Mesenchymal stem cell (in vitro differentiated cells and primary cell): ENCODE measurements at places on chromosomes 6 and 20.

DNA sequence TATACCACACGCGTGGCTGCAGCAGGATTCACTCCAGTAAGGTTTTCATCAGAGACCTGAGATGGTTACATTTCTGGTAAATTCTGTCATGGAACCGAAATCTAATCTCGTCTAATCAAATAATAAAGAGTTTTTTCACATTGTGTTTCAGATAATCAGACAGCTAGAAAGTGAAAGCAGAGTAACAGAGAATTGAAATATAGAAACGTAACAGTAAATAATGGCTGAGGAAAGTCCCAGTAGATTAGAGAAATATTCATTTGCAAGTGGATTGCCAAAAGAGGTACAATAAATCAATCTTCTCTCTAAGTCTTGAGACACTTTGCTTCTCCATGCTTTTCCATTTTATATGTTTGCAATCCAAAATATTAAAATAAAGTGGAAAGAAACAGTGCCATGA, 42.4 kb downstream of the PKHD1 start:
- no peak for DNase-seq

- DNase-seq, result peak; percentile 47
These were observed 4.8 kb upstream of the SRSF12 start for GRCh38 chr6:89122625-89123024.

DNA sequence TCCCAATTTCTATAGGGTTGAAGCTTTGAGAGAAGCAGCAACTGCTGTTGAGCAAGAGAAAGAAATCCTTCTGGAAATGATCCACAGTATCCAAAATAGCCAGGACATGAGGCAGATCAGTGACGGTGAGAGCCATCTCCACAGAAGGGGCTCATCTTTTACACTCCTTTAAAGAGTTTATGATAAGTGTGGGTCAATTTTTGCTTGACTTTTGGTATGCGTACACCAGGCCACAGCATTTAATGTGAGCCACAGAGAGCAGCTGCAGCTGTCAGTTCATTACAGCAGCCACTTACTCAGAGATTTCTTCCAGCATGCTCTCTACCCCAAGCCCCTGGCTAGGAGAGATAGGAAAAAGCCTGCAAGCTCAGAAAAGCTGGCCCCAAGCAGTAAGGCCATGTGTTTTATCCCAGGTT, 9.9 kb downstream of the BAG2 start:
- DNase-seq, result peak; percentile 32

DNA sequence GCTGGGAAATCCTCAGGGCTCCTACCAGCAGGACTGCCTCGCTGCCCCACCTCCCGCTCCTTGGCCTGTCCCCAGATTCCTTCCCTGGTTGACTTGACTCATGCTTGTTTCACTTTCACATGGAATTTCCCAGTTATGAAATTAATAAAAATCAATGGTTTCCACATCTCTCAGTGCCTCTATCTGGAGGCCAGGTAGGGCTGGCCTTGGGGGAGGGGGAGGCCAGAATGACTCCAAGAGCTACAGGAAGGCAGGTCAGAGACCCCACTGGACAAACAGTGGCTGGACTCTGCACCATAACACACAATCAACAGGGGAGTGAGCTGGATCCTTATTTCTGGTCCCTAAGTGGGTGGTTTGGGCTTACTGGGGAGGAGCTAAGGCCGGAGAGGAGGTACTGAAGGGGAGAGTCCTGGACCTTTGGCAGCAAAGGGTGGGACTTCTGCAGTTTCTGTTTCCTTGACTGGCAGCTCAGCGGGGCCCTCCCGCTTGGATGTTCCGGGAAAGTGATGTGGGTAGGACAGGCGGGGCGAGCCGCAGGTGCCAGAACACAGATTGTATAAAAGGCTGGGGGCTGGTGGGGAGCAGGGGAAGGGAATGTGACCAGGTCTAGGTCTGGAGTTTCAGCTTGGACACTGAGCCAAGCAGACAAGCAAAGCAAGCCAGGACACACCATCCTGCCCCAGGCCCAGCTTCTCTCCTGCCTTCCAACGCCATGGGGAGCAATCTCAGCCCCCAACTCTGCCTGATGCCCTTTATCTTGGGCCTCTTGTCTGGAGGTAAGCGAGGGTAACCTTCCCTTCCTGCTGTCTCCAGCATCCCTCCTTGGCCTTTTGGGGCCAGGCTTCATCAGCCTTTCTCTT, at the start of gene CFB:
CFB (plus strand) TSS at position 589 of the 863 bp plus-strand sequence; CDS start at position 716, 127 bp downstream.
- peak; percentile 66 for DNase-seq

- no peak for DNase-seq
These were observed 307.8 kb downstream of the RNGTT start for GRCh38 chr6:88655586-88655985.

GRCh38 chr6:169971081-169971861, 219.8 kb downstream of the ERMARD start:
- DNase-seq, result no peak

- no peak for DNase-seq
These were observed at the start of gene NRN1 for GRCh38 chr6:6006428-6007365. Gene NRN1 (minus strand): TSS chr6:6006925. CDS start chr6:6006749, 176 bp downstream.

DNA sequence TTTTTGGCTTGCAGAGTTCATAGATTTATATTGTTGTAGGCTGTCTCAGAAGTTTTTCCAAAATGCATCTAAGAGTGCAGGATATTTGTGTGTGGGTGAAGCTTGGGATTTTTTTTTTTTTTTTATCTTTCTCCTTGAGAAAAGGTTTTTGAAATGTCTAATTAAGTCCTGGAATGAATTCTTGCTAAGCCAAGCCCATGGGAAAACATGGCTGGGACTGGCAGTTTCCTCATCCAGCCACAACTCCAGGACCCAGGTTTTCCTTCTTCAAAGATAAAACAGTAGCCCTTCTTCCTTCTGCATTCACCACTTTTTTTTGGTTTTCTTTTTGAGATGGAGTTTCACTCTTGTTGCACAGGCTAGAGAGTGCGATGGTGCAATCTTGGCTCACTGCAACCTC, 242.5 kb upstream of the JAG1 start:
- DNase-seq, result no peak

DNA sequence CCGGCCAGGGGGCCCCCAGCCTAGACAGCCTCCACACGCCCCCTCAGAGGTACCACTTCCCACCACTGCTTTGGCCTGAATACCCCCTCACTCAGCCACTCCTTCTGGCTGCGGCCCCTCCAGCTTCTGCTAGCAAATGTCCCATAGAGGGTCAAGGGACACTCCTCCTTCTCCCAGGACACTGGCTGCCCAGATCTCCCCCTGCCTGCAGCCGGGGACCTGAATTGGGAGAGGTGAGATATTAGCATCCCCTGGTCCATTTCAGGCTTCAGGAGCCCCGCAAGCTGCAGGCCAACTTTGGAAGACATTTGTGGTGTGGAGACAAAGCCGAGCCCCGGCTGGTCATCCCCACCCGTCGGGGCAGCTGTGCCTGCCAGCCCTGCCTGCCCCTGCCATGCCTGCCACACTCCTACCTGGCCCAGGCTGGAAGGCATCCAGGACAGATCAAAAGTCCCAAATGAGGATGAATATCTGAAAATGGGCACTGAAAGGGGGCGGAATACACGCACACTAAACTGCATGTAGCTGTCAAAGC, 32.5 kb upstream of the FOXC1 start:
- DNase-seq, result no peak

DNA sequence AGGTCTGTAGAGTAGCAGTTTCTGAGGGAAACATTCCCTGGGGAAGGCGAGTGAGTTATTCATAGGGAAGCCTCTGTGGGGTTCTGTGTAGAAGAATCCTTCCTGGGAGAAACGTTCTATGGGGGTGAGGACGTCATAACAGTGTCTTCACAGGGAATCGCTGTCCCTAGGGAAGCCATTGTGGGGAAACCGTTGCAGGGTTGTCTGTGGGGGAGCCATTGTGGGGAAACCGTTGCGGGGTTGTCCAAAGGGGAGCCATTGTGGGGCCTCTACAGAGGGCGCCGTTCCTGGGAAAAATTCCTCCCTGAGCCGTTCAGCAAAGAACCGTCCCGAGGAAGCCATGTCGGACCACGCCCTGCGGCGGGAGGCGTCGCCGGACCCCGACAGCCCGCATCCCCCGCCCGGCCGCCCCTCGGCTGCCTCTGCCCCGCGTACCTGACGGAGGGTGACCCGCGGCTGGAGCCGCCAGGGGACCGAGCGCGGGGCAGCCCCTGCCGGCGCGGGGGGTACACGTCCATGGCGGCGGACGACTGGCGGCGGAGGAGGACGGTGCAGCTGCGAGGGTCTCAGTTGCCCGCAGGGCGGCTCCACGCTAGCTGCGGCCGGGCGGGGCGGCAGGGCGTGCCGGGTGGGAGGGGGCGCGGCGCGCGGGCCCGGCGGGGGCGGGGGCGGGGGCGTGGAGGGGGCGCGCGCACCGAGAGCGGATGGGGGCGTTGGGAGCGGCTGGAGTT, at the start of gene DNAAF9:
DNAAF9 (minus strand) TSS at position 630 of the 731 bp plus-strand sequence; CDS start at position 518, 112 bp downstream.
- peak; percentile 73 for DNase-seq

- DNase-seq, result no peak
These were observed 747.0 kb downstream of the PTPRT start for GRCh38 chr20:42442716-42443115.

- peak; percentile 9 for DNase-seq
These were observed 38.3 kb downstream of the PSMG4 start for GRCh38 chr6:3297006-3297405.

GRCh38 chr6:3353213-3353903, 94.6 kb downstream of the PSMG4 start:
- no peak for DNase-seq
